Colonic mucosa (tissue), 4 donors: ENCODE measurements at places on chromosomes 12 and 14. TPM values are rescaled to one million over a fixed set of nuclear protein-coding genes. Genes with fewer than 3 reads are reported as not detected.

DNA sequence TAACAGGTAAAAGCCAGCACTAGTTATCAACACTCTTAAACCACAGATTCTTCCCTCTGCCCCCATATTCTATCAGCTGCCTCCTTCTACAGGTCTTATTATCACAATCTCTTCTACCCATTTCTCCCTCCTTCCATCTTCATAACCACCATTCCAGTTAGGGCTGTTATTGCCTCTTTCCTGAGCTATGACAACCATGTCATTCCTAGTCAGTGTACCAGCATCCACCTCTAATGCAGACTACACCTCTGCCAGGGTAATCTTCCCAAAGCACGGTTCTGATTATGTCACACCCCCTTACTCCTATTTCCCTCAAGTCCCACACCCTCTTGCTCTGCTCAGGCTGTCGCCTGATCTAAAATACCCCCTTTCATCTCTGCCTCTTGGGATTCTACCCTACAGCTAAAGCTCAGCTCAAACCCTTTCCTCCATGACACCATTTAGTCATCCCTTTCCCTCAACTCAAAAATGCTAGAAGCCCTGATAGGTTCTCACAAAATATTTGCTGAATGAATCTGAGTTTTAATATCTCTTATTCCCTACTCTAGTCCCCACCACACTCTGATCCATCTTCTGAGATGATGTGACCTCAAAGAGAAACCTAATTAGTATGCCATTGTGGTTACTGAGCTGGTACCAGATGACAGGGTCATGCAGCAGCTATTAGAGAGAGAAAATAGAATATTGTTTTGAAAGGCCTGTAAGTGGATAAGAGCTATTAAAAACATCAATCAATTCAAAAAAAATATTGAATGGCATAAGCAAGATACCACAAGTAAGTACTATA lies 11.7 kb downstream of the RACGAP1 start:
- DNase-seq: no peak

DNA sequence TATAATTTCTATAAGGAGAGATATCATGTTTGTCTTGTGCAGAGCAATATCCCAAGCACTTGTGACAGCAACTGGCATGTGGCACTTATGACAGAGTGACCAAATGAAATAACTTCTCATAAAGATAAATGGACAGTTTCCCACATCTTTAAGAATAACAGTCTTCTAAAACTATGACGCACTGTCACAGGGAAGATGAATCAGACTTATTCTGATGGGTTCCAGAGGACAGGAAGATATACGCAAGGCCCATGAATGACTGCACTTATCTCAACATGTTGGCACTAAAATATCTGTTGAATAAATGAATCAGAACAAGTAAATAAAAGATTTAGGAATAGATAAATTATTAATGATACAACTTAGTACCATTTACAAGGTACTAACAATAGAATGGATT lies 465.8 kb upstream of the SYT1 start:
- no peak for DNase-seq

DNA sequence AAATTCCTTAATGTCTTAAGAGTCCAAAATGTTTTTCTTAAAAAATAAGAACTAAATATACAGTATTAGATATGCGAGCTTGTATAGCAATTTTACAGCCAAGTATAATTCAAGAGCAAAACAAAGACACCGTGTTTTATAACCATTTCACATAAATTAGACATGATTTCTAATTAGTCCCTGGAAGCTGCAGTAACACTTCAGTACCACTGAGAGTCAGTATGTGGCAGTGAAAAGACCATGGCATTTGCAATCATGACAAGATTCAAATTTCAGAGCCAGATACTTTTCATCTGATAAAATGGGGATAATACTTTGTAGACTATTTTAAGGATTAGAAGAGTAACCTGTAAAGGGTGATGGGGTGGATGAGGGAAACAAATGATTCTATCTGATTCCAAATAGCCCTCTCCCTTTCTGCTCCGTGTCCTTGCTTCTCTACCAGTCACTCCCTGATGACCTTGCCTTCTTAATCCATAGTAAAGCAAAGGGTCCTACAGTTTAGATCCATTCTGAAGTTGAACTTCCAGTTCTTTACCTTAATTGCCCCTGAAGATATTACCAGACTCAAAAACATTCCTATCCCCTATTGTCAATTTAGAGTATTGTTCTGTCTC lies 145.4 kb upstream of the ABCD2 start:
- DNase-seq: no peak

Gene MAX
- 107 TPM for total RNA-seq

Gene TAS2R42
- total RNA-seq: not detected

- no peak for DNase-seq
Observed at GRCh38 chr12:102061096-102061559, 663 bp downstream of the WASHC3 start.

- no peak for DNase-seq
Observed at GRCh38 chr12:121731473-121731872, 18.9 kb downstream of the TMEM120B start.

- no peak for DNase-seq
Observed at GRCh38 chr12:20439626-20440025, 71.3 kb downstream of the PDE3A start.

DNA sequence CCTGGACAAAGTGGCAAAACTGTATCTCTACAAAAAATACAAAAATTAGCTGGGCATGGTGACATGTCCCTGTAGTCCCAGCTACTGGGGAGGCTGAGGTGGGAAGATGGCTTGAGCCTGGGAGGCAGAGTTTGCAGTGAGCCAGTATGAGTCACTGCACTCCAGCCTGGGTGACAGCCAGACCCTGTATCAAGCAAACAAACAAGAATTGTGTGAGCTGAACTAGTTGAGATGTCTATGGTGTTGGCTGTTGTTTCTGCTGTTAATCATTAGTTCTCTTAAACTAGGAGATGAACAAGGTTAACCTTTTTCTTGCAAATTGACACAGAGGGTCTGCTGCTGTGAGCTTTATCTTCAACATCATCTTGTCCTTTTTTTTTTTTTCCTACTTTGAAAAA lies 23.6 kb downstream of the RASSF3 start:
- DNase-seq: peak; percentile 76

DNA sequence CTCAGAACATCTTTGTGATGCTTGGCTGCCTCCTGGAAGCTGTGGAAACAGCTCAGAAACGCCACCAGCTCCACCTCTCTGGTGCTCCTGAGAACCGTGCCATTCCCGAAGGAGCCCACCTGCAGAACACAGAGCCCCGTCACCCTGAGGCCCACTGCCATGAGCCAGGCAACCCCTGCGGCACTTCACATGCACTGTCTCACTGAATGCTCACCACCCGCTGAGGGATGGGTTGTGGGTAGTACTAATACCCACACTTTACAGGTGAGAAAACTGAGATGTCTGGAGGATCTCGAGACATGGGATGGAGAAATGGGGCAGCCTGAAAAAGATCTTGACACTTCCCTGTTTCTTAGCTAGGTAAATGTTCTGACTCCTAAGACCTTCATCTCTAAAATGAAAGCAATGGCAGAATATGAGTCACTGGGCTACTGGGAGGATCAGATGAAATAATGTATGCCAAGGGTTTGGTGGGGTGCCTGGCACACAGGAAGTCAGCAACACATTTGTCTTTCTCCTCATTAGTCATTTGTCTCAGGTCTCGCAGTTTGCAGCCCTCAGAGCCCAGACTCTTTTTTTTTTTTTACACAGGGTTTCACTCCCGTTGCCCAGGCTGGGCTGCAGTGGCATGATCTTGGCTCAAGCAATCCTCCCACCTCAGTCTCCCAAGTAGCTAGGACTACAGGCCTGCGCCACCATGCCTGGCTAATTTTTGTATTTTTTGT lies 5.3 kb downstream of the OASL start:
- no peak for DNase-seq

Gene KRT7
- total RNA-seq: 2.1 TPM

Gene HEATR5A
- total RNA-seq: 45.5 TPM
